Fibroblast of skin of abdomen (primary cell): ENCODE measurements at places on chromosomes 6 and 20.

GRCh38 chr6:117555262-117555849, 47.0 kb downstream of the GOPC start:
- DNase-seq, result no peak

DNA sequence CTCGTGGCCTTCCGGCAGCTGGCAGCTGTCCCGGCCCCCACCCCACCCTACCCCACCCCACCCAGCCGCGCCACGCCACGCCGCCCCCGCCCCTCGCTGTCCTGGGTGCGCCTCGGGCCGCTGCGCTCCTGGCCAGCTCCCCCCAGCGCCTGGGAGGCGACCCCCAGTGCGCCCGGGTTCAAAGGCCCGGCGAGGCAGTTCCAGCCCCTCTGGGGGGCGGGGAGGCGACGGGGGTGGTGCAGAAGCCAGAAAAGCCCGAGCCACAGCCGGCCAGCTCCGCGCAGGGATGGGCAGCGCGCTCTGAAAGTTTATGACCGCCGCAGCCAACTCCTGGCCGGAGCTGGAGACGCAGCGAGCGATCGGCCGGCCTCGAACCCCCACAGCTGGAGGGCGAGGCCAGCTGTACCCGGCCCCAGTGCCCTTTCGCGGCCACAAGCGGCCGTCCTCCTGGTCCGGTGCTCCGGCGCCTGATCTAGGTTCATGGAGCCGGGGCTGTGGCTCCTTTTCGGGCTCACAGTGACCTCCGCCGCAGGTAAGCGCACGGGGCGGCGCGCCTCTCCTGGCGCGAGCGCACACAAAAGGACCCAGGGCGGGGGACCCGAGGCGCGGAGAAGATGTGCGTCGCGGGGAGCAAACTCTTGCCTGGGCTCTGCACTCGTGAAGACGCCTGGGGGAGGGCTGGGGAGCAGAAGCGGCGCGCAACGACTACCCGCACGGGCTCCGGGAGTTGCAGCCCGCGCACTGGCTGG, at the start of gene EDN3:
Gene EDN3 (plus strand): TSS at position 279 of the 749 bp plus-strand sequence. CDS start 202 bp downstream, at position 481.
- DNase-seq, result no peak

DNA sequence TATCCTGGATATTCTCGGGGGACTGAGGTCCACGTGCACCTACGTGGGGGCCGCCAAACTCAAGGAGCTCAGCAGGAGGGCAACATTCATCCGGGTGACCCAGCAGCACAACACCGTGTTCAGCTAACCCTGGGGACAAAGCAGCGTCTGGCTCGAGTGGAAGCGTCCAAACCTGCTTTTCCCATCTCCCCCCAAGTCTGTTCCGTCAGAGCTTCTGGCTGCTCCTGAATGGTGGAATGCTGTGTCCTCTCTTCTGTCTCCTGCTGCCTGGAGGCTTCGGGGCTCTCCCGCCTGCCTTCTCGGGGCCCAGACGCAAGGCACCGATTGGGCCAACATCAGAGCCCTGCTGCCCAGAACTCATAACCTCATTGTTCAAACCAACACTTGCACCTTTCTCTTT, 56.7 kb downstream of the GMPR start:
- no peak for DNase-seq

GRCh38 chr20:2515203-2515602, 6.5 kb upstream of the ZNF343 start:
- DNase-seq, result peak; percentile 17

DNA sequence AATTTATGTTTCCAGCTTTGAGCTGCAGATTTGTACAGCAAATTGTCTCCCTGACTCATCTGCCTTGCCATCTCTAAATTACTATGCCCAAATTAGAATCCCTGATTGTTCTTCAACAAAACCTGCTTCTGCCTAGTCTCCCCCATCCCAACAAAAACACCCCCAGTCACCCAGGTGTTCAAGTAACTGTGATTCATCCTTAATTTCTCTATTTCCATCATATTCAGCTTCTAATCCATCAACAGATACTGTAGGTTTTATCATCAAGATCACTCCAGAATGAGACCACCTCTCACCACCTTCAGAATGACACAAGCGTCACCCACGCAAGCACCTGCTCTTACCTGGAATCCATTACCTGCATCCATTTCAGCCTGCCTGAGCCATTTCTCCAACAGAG, 498.5 kb downstream of the PRKN start:
- no peak for DNase-seq

- DNase-seq, result no peak
Measured at GRCh38 chr6:92879526-92879925, 539.8 kb downstream of the EPHA7 start.

GRCh38 chr6:35719404-35719829, 17.4 kb upstream of the ARMC12 start:
- DNase-seq, result no peak

DNA sequence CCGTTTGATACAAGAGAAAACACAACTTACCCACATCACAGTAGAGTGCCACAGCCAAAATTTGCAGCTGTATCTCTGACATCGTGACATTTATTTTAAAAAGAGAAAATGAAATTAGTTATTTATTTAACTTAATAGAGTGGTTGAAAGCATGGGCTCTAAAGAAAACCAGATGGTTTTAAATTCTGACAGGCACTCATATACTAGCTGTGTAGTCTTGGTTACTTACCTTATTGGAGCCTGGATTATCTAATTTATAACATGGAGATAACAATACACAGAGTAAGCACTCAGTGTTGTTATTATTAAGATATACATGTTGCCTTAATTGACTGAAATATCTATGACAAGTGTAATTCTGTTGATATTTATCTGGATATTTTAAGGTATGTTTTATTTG, 334.9 kb downstream of the GRIK2 start:
- DNase-seq, result no peak

DNA sequence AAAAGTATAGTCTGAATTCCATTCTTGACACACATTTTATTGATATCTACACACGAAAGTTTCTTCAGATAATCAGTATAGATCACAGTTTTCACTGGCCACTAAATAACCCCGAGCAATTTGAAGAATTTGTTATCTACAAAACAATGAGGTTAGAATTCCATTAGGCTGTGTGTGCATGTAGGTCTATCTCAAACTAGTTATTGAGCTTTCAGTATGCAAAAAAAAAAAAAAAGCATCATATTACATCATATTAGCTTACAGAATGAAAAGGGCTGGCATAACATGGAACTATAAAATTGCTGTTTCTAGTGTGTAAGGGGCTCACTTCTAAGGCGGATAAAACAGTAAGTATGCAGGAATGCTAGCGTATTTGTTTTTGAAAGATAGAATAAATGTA, 59.5 kb upstream of the ADGRG6 start:
- peak; percentile 61 for DNase-seq

- DNase-seq, result no peak
Measured at GRCh38 chr6:160464744-160465143, 116.6 kb downstream of the SLC22A3 start.

DNA sequence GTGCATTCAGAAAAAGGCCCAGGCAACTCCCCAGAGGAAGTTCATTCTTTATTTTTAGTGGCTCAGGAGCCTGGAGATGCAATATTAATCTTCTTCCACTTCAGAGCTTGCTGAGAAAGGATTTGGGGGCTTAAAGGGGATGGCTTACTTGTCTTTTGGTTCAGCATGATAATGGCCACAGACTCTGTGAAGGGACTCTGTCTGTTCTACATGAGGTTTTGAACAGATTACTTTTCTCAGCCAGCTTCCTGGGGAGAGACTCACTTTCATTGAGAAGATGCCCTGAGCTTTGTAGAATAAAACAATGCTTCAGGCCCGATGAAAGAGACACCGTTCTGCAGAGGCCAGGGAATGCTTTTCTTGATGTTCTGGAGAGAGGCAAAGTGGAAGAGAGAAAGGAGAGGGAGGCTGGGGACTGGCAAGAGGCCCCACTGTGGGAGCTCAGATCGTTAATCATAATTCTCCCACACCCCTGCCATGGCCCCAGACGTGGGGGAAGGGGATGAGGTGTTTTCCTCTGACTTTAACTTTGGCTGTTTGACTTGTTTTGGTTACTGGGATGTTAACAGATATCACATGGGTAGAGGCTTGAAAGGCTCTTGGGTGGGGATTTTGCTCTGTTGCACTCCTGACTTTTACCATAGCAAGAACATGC, 19.1 kb downstream of the SCP2D1 start:
- DNase-seq, result peak; percentile 48

GRCh38 chr6:138527411-138528088, 28.3 kb upstream of the NHSL1 start:
- peak; percentile 20 for DNase-seq

DNA sequence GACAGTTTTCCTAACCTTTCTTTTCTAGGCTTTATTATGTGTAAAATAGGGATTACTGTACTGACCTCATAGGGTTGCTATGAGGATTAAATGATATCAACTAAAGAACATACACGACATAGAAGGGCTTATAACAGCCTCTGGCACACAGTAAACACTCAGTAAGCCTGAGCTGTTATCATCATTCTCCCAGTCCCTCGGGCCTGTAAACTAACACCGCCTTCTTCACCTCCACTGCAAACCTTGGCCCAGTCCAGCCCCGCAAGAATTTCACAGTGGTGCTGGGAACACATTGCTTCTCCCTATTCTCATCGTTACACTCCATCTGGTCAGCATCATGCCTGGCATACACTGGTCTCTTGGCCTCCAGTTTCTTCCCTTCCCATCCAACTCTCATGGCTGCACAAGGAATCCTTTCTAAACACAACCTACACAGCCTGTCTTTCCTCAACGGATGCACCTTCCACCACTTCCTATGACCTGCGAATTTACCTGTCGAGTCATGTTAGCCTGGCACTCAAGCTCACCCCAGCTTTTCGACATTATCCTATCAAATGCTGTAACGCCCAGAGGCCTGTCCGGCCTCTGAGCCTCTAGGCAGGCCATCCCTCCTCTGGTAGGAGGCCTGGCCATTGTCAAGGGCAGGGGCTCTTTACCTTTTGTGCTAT, 92.1 kb downstream of the FYN start:
- DNase-seq, result peak; percentile 28

DNA sequence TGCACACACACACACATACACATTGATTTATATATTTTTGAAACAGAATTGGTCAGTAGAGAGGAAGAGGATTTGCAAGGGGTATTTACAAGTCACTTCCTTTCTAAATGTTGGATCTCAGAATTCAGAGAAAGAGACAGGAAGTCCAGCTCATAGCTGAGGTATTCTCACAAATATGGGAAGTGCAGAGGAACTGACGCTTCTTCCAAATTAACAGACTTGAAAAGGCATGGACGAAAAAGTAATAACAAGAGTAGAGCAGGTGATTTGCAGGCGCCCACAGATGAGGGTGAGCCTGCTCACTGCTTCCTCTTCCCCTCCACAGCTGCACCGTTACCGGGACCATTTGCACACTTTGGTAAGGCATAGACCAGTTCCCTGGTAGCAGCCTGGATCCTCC, 246.4 kb downstream of the PHACTR1 start:
- DNase-seq, result peak; percentile 39

DNA sequence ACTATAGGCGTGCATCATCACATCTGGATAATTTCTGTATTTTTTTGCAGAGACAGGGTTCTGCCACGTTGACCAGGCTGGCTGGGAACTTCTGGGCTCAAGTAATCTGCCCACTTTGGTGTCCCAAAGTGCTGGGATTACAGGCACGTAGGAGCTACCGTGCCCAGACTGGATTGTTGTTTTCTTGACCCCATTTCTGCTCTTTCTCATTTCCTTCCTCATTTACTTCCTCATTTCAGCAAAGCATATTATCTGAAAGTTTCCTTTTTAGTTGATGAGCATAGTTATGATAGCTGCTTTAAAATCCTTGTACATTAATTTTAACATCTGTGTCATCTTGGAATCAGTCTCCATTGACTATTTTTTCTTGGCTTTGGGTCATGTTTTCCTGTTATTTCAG, 301.0 kb upstream of the RUNX2 start:
- DNase-seq, result no peak

- DNase-seq, result no peak
Measured at GRCh38 chr6:134389658-134390057, 71.7 kb upstream of the SGK1 start.

DNA sequence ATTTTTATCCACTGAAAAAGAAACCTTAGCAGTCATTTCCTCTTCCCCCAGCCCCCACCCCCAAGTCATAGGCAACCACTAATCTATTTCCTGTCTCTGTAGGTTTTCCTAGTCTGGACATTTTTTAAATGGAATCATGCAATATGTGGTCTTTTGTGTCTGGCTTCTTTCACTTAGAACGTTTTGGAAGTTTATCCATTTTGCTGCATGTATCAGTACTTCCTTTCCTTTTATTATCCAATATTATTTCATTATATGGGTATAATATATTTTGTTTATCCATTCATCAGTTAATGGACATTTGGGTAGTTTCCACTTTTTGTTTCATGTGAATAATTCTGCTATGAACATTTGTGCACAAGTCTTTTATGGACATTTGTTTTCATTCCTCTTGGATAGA, 99.3 kb upstream of the BMP5 start:
- peak; percentile 17 for DNase-seq

- DNase-seq, result peak; percentile 36
Measured at GRCh38 chr6:83092756-83093399, 25.4 kb downstream of the DOP1A start.

DNA sequence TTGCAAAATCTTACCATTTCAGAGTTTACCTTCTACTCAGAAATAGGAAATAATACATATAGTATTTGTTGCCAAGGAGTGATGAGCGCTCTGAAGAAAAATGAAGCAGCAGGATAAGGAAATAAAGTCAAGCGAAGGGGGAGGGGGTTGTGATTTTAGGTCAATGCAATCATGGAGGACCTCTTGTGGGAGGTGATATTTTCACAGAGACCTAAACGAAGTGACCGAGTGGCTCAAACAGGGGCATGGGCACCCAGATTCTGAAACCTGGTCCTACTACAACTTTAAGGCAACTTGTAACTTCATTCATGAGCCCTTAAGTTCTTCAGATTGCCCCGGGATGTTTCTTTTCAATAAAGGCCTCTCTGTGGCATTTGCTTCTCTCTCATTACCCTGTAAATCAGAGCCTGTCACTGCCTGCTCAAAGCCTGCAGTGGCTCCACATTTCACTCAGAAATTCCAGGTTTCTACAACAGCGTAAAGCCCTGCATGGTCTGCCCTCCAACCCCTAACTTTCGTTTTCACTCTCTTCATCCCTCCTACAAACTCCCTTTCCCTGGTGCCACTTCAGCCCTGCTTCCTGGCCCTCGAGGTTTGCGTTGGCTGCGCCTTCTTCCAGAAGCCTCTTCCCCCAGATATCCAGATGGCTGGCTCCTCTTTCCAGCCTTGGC, 162.7 kb downstream of the TBC1D7 start:
- DNase-seq, result no peak

GRCh38 chr6:56693246-56693607, 50.5 kb upstream of the DST start:
- DNase-seq, result peak; percentile 93

DNA sequence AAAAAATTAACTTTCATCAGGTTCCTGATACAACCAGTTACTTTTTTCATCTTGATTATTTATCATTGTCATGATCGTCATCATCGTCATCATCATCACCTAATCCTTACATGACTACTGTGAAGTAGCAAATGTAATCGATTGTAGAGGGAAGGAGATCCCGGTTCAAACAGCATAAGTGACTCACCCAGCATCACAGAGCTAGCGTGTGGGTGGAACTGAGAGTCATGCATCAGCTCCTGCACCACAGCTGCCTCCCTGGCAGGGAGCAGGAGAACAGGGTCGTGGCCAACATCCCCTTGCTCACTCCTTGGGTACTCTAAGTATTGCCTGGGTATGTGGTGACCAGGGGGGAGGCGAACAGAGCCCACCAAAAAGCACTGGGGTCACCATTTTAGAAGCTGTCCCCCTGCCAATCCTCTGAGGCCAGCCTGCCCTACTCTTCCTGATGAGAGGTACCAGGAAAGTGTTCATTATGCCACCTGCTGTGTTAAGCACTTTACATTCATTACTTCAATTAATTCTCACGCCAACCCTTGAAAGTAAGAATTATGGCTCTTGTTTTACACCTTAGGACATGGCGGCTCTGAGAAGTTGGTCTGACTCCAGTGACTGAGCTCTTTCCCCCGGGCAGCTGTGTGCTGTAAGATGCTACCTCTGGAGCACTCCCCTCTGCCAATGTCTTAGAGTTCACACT, 425.2 kb downstream of the CD83 start:
- DNase-seq, result peak; percentile 63
